ENCODE measurements at places on chromosomes 1 and 21. TPM values are rescaled to one million over a fixed set of nuclear protein-coding genes. Genes with fewer than 3 reads are reported as not detected.

The AMY1B gene
- total RNA-seq, result not detected

The OR10Z1 gene
- not detected for total RNA-seq

The APOBEC4 gene
- total RNA-seq, result not detected

The NLRP3 gene
- 2.6 TPM for total RNA-seq

The C8B gene
- total RNA-seq, result not detected

The MFAP2 gene
- not detected for total RNA-seq

- no peak for DNase-seq
Measured at GRCh38 chr1:75292013-75292412, 157.8 kb downstream of the LHX8 start.

GRCh38 chr21:21740207-21740606 lies 742.0 kb downstream of the NCAM2 start:
- DNase-seq, result no peak

DNA sequence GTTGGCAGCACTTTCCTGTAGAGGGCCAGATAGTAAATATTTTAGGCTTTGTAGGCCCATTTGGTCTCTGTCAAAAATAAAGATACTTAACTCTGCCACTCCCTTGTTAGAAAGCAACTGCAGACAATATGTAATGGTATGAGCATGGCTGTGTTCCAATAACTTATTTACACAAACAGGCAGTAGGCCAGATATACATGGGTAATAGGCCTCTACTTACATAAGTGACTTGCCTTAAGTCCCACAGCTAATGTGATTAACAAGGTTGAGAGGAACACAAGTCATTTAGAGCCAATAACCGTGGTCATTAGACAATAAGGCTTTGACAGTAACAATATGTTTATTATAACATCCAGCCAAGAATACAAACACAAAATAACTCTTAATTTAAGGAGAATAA lies 17.4 kb downstream of the CCT8 start:
- DNase-seq, result no peak

DNA sequence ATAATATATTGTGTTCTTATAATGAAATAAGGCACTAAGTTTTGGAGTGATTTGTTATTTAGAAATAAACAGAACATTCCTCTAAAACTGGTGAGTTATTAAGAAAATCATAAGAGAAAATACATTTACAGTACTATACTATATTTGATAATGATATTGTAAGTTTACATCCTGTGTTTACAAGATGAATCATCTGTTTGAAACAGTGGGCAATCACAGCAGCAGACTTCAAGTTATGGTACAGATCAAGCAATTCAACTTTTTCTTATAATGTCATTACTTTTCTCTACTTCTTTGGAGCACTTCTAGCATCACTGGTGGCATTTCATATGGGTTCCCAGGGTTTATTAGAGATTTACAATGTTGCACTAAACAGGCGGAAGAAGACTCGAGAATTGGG lies 86.5 kb upstream of the BRINP3 start:
- no peak for DNase-seq

- no peak for DNase-seq
Measured at GRCh38 chr21:34113842-34114241, 40.5 kb downstream of the MRPS6 start.

- no peak for DNase-seq
Measured at GRCh38 chr1:94156096-94156625, 35.2 kb upstream of the ABCA4 start.

DNA sequence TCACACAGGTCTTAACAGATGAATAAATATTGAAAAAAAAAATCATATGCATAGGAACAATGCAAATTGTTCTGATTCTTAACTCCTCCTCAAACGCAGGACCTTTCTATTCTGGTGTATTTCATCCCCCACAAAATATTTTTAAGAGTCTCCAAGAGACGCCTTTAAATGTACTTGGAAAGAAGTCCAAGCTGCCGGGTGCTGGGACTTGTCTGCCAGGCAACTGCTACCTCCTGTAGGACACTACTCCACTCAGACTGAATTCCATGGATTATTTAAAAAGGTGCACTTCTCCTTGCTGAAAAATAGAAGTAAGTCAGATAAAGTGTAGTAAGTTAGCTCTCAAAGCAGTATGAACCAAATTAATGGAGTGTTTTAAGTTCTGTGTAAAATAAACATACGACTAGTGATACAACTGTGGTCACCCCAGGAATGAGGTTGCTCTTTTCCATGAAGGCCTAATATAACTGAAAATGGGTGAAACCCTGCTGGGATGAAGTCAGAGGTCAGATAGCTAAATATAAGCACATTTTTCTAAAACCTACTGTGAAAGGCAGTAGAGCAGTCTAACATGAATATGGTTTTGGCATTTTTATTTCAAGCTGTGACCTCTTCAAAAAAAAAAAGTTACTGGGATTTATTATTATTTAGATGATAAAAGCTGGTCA lies 189.2 kb upstream of the PBX1 start:
- DNase-seq, result no peak

DNA sequence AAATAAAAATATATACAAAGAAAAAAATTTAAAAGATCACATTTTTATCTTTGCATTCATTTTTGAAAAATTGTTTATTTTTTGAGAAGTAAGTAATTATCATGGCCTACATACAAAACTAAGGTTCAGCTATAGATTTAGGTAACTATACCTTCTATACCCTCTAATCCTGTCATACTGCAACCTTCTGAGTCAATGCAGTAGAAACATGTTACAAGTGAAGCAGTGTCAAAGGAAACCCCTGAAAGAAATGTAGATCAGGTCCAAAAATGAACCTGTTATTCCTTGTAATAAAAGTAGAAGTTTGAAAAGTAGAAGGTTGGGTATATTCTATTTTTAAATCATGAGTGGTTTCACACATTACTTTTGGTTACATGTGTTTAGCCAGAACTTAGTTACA lies 51.3 kb downstream of the PTGS2 start:
- no peak for DNase-seq

- peak; percentile 50 for DNase-seq
Measured at GRCh38 chr1:46605232-46605631, 1.2 kb upstream of the MKNK1 start.

- no peak for DNase-seq
Measured at GRCh38 chr1:28974432-28974831, 60.1 kb downstream of the EPB41 start.

- DNase-seq, result no peak
Measured at GRCh38 chr1:154767315-154768240, 102.5 kb downstream of the KCNN3 start.

- peak; percentile 58 for DNase-seq
Measured at GRCh38 chr1:84781946-84782771, 91.9 kb upstream of the SSX2IP start.

GRCh38 chr1:14300991-14301703 lies 297.3 kb upstream of the KAZN start:
- no peak for DNase-seq

- DNase-seq, result no peak
Measured at GRCh38 chr1:65650682-65651081, 142.0 kb upstream of the PDE4B start.

DNA sequence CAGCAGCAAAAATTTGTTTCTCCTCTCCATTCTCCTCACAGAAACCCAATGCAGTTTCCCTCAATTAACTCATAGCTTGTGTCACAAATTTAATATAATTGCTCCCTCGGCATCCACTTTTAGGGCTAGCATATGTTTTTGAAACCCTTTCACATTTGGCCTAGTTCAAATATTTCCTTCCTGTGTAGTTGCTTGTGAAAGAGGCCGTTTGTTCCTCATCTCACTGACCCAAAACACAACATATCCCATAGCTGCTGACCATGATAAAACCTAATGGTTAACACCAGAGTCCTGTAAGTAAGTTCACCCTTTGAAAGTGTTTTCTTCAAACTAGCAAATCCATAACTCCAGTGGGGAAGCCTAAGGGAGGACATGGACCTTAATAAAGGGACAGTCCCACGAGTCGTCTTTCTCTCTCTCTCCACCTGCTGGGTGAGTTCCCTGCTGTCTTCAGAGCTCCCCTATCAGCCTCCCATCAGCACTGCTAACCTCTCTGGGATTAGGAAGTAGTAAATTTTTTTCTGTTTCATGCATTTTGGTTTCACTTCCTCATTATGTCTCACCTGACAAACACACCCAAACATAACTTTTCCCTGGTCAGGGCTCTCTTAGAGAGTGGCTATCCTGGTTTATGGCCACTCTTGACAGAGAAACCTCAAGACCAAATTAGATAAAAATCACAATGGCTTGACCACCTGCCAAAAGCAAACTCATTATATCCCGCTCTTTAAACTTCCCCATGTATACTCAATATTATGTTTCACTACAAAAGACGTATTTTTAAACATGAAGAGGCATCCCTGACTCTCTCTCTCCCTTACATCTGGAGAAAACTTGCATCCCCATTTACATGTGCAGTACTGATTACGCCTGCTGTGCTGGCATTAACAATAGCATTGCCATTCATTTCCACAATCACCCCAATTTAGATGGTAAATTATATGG lies 177.7 kb upstream of the HP1BP3 start:
- DNase-seq, result no peak

DNA sequence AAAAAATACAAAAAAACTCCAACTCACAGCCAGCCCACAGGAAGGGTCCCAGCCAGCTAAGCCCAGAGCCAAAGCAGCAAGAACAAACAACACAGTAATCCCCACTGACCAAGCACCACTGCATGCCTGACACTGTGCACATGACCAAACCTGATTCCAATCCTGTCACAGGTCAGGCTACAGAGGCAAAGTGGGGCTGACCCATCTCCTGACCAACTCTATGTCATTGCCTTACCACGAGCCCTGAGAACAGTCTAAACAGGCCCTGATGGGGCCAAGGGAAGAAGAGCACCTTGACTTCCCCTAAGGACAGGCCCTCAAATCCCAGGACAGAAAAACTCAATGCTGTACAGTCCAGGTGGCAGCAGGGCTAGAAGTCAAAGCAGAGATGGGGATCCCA lies 2.4 kb downstream of the LSS start:
- no peak for DNase-seq

GRCh38 chr1:201279313-201279712 lies 4.0 kb upstream of the PKP1 start:
- no peak for DNase-seq

DNA sequence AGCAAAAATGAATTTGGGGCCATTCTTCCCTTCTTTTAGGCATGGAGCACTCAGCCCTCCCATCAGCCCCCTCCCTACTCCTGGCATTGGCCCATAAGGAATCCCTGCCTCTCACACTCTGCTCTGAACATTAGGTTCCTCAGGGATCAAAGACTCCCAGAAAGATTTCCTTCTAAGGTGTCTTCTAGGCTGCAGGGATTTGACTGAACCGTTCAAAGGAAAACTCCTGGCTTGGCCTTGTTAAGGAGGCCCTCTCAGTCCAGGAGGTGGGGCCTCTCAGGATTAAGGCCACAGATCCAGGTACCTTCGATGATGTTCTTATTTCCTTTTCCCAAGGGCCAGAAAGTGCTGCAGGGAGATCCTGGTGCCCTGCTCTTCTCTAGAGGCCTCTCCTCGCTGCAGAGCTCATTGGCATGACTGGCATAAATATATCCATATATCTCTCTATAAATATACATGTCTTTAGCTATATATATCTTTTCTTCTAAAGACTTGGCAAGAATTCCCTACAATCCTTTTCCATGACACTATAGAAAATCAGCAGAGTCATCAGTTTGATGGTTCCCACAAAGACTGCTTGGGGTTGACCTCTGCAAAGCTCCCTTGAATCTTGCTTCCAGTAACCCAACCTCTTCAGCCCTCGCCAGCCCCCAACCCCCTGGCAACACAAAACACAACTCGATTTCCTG lies 59.1 kb downstream of the PLXNA2 start:
- no peak for DNase-seq

DNA sequence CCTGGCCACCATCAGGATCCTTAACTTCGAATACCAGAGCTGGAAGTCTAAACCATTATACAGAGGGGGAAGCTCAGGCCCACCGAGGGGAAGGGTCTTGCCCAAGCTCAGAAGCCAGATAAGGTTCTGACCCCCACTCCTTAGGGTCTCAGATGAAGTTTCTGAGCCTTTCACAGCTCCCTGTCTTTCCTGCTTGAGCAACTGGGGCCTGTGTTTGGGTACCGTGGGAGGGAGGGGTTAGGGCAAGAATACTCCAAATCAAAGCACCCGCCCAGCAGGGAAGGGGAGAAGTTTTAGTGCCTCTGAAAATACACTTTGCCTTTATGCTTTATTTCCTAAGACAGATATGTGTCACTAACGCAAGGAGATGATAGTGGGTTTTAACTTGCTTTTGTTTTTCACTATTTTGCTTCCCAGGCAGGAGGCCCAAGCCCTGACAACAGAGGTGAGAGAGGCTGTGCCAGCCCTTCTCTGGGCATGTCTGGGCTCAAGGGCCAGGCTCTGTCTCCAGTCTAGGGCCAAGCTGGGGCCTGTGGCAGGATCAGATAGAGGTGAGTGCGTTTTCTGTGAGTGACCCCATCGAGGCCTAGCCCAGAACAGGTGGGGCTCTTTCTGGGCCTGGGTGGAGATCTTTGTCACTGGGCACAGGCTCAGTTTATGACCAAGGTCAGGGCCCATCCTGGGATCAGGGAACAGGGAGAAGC lies 20.5 kb upstream of the TENT5B start:
- DNase-seq, result no peak

- no peak for DNase-seq
Measured at GRCh38 chr1:116153692-116154031, 42.5 kb downstream of the MAB21L3 start.

- no peak for DNase-seq
Measured at GRCh38 chr1:3348196-3348865, 106.1 kb upstream of the ARHGEF16 start.

DNA sequence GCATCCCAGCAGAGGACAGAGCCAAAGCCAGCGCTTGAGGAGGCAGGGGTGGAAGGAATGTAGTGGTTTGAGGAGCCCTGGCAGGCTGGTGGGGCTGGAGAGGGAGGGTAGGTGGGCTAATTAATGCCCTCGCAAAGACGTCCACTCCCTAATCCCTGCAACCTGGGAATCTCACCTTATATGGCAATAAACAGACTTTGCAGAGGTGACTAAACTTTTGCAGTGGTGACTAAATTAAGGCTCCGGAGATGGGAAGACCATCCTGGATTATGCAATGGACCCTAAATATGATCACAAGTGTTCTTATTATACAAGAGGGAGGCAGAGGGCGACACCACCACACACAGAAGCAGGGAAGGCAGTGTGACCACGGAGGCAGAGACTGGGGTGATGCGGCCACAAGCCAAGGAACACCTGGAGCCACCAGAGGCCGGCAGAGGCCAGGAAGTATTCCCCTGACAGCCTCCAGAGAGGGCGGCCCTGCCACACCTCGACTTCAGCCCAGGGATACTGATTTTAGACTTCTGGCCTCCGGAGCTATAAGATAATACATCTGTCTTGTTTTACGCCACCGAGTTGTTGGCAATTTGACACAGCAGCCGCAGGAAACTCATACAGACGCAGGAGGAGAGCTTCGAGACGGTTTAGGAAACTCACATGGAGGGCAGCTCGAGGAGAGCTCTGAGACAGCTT lies 23.1 kb upstream of the NPPB start:
- DNase-seq, result no peak
